ENCODE measurements at places on chromosomes 1 and 21. TPM values are rescaled to one million over a fixed set of nuclear protein-coding genes. Genes with fewer than 3 reads are reported as not detected.

Gene HSF2BP
- 3.9 TPM for total RNA-seq

GRCh38 chr1:70385477-70385876 lies 25.6 kb upstream of the CTH start:
- DNase-seq = no peak

Gene E2F2
- total RNA-seq = 0.78 TPM

Gene SLC25A34
- 1.2 TPM for total RNA-seq

GRCh38 chr1:115469703-115470476 lies 131.8 kb upstream of the NGF start:
- no peak for DNase-seq

Gene DNTTIP2
- total RNA-seq = 38.4 TPM

- no peak for DNase-seq
These were observed 1.2 kb downstream of the SYTL1 start for GRCh38 chr1:27342778-27343638.

DNA sequence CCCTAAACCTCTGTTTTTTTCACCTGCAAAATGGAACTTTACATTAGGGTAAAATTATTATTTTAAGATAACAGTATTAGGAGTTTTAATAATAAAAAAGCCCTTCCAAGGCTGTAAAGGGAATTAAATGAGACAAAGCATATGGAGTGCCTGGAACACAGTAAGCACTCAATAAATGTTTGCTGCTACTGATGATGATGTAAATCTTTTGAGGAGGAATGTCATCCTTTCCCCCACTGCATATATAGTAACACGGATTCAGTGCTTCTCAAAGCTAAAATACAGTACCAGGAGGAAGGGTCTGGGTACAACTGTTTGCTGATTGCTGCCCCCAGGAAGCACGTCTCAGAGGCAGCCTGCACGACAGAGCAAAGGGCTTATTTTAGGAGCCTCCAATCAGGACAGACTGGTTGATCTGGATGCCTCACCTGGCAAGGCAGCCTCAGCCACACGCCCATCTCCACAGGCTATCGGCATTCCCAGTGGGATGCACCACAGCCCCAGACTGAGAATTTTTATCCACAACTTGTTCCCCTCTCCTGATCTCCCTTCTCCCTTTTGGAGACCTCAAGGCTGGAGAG lies 64.4 kb downstream of the GADD45A start:
- no peak for DNase-seq

DNA sequence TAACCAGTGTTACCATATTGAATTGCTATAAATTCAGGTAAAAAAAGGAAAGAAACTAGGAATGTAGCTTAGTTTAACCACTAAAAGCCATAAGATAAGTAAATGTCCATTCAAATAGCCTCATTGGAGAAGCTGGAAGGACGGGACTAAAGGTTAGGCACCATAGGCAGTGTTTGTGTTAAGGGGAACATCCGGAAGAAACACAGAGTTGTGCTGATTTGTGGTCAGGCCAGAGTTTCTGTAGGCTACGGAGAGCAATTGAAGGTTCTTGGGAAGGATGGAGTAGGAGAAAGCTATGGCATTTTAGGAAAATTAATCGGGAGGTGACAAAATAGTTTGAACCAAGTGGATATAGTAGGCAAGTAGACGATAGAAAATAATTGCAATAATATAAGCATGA lies 1.3 kb upstream of the KCNJ10 start:
- DNase-seq = no peak

DNA sequence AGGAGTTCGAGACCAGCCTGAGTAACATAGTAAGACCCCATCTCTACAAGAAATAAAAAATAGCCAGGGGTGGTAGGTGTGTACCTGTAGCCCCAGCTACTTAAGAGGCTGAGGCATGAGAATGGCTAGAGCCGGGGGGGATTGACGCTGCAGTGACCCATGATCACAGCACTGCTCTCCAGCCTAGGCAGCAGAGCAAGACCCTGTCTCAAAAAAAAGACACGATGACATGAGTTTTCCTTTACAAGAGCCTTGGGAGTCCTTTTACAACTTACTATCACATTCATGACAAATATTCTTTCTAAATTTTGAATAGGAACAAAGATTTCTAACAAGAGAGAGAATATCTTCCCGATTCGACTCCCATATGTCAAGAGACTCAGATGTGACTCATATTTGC lies 3.3 kb upstream of the BRWD1 start:
- no peak for DNase-seq

Gene FAM43B
- total RNA-seq = 0.16 TPM

Gene NCMAP
- under 0.01 TPM for total RNA-seq

- DNase-seq = no peak
These were observed 1.7 kb upstream of the GLIS1 start for GRCh38 chr1:53740621-53741105.

Gene MACF1
- total RNA-seq = 341 TPM

DNA sequence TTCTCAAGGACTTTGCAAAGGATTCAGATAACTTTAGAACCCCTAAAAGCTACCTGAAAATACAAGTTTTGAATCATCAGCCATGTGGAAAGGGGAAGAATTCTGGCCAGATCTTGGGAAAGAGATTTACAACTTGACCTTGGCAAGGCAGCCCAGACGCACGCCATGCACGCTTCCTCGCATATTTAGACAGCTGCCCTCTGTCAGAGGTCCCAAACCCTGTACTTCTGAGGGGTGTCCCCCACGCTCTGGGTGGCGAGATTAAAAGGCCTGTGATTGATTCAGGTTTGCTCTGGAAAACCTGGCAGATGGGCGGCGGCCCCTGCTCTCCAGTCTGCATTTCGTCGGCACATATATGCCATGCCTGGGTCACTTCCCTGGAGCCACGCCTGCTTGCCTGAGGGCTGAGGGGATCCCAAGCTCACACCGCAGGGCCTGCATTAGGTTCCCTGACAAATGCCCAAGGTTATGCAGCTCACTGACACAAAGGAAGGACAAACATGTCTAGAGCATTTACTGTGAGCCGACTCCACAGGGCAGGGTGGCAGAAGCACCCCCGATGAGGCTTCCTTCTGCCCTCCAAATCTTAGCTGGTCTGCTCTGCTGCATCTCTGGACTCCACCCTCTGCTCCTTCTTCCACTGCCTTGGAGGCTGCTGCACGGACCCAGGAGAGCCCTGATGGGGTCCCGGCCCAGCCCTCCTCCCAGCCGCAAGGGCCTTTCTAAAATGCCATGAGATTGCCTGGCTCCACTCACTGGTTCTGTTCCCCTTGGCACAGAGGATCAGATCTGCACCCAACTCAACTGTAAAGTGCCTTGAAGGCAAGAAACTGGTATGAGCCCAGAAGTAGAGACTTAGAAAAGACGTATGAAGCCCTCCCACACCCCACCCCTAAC lies 103.9 kb downstream of the BCAR3 start:
- DNase-seq = no peak

DNA sequence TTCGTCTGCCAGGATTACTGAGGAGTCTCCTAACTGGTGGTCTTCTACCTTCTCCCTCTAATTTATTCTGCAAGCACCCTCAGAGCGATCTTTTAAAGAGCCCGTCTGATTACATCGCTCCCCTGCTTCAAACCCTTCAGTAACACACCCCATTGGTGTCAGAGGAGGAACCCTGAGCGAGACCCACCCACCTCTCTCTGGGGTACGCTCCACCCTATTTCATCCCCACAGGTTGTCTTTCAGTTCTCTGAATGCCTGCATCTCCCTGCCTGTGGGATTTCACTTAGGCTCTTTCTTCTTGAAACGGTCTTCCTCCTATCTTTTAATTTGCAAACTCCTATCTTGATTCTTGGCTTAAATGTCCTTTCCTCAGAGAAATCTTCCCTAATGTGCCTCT lies 39.4 kb downstream of the C1orf21 start:
- no peak for DNase-seq

GRCh38 chr1:9671377-9672140 lies 20.0 kb downstream of the PIK3CD start:
- DNase-seq = no peak

DNA sequence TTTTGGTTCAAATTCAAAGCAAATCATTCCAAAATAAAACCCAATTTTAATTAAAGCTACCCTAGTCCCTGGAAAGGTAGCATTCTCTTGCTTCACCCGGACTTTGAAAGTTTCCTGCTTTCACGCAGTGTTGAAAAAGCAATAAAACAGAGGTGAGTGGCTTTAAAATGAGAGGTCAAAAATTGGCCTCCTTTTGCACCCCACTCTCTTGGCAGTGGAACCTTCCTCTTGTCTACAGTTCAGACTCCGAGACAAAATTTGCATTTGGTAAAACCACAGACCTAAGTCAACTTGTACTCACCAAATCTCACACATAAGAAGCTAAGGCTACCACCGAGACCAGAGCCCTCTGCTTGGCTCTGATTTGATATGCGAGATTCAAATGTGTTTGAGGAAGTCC lies 252.7 kb downstream of the TTLL7 start:
- DNase-seq = no peak

DNA sequence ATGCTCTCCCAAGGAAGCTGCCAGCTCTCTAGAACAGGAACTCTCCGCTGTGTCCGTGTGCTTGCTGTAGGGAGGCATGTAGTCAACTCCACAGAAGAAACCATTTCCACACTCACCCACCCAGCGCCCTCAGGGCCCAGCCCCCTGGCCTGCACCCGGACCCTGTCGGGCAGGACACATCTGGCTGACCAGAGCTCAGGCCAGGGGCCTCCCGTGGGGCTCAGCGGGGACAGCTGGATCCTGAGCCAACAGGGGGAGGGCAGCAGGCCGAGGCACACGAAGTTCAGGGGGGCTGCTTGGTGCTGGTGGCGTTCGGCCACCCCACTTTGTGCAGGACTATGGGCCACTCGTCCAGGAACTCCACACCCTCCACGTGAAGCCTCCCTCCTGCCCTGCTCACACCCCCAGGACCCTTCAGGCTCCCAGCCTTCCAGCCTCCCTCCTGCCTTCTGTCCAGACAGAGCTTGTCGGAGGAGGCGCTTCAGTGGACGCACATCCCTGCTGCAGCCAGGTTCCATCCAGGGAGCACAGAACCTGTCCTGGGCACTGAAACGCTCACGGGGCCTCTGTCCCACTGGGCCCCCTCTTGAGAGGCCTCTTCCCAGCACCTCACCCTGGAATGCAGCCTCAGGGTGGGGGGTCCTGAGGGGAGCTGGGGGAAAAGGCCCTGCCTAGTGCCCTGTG lies 15.0 kb upstream of the FAAP20 start:
- no peak for DNase-seq

- DNase-seq = no peak
These were observed 218.6 kb downstream of the GRIK1 start for GRCh38 chr21:29721221-29721620.

GRCh38 chr1:193905288-193906085 lies 719.1 kb upstream of the B3GALT2 start:
- DNase-seq = no peak

Gene TNFRSF18
- total RNA-seq = not detected

Gene CELA3B
- total RNA-seq = not detected

GRCh38 chr1:180266275-180267210 lies 36.5 kb downstream of the LHX4 start:
- DNase-seq = no peak

Gene GSTM3
- 69.4 TPM for total RNA-seq

DNA sequence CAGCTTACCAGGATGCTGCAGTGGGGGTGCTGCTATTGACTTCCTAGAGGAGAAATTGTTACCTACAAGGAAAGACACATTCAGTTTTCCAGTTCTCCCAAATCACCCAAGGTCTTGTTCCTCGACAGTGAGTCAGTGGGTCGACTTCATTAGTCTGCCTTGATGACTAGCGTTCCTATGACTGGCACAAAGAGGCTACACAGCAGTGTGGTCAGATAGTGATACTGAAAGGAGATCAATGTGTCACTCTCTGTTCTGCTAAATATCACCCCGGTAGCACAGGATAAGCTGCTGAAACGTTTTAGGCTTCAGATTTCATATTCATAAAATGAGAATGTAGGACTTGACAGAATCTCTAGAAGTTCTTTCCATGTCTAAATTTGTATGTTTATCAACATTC lies 357.4 kb downstream of the LMX1A start:
- DNase-seq = no peak

Gene SLC44A3
- 2.2 TPM for total RNA-seq
